ENCODE measurements at places on chromosomes 6 and 20.

DNA sequence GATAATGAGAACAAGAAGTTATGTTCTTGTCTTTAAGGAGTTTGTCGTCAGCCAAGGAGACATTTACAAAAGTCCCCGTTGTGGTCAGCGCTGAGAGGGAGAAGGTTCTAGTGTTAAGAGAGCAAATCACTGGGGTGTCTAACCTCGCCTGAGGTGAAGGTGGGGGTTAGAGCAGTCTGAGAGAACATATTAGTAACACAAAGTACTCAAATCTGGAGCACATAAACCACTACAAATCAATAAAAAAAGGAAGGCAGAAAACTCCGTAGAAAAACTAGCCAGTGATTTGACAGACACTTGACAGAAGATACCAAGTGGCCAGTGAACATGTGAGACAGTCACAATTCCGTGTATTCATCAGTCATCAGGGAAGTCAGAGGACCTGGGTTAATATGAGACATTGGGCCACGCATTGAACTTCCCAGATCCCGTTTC is 45.4 kb downstream of the CDS2 start:
- no peak for DNase-seq

DNA sequence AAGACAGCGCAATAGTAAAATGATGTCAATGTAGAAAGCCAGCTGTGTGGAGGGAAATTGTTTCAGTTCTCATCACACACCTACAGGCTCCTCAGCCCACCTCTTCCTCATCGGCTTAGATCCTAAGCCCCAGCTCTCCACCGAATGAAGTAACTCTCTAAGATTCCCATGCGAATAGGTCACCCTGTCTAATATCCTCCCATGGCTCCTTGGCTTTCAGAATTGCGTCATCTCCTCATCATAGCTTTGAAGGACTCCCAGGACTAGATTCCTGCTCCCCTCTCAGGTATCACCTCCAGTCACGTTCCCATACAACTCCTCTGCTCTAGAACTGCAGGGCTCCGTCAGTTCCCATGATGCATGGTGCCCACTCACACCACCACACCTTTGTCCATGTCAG is 16.2 kb upstream of the SLC22A16 start:
- DNase-seq: no peak

GRCh38 chr20:18428490-18429173 is 38.2 kb downstream of the DZANK1 start:
- no peak for DNase-seq

DNA sequence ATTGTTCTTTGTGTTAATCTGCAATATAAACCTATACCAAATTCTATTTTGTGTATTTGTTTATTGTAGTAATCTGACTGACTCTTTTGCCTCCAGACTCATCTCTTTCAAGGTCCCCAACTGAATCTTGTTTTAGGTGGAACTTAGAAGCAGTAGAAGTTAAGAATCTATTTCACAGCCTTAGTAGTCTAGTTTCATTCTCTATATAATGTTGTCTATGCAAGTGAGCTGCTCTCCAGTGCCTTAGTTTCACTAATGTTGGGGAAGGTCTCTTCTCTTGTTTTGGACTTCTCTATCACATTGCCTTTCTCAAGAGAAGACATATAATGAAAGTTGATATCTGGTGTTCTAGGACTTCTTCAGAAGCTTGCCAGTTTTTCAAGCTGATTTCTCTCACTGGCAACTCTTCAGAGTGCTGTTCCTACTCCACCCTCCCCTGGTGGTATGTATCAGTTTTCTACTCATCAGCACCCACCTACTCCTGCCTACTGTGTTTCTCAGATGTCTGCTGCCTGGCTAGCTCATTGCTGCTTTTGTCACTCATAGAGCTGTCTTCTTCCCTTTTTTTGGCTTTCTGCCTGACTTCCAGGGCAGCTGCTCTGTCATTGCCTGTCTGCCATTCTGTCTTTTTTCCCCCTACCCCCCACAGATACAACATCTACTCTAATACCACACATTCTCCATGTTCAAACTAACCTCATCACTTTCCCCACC is 82.1 kb downstream of the PTPRA start:
- no peak for DNase-seq

All from NCI-H1105 (cell line).